NCI-H524 treated with DMSO at 0.1 percent for 48 hours (cell line): ENCODE measurements at places on chromosomes 4 and X.

DNA sequence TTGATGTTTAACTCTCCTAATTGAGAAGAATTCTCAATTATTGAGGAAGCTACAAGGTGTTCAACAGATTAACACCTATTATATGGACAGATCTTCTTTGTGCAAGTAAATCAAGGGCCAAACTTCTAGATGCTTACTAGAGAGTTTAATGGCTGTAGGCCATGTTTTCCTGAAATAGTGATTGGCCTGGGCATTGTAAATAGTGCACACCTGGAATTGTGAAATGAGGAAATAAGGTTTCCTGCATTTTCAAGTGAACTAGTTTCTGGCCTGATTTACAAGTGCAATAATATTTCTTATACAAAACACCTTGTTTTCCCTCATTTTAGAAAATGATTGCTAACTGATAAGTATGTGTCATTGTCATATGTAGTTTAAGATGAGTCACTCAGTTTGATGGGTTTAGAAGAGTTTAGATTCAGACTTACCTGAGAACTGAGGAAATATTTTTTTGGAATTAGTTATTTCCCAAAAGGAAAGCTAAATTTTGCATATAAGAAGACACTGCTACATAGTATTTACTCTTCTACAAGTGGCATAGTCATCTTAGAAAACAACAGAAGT is 21.2 kb downstream of the AFF1 start:
- DNase-seq, result no peak

GRCh38 chr4:159401791-159402380 is 299.0 kb downstream of the RAPGEF2 start:
- DNase-seq, result no peak

GRCh38 chr4:52260514-52261210 is 209.6 kb downstream of the SPATA18 start:
- DNase-seq, result no peak

DNA sequence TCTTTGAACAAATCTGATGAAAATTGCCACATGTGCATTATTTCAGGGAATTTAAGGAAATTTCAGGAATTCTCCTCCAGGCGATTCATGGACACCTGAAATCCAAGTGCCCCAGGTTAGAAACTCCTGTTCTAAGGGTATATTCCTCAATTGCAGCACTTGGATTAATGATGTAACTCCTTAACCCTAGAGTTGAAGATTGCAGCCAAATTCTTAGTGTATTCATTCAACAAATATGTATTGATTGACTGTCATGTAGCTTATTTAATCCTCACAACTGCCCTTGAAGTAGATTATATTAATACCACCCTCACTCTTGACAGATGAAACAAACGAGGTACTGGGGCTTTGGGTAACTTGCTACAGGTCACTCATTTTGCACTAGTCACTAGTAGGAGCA is 11.3 kb downstream of the CETN2 start:
- no peak for DNase-seq

GRCh38 chrX:43224496-43224895 is 431.6 kb upstream of the MAOA start:
- no peak for DNase-seq

GRCh38 chr4:175330236-175330635 is 412.1 kb downstream of the ADAM29 start:
- DNase-seq, result no peak

- DNase-seq, result no peak
Measured at GRCh38 chr4:7180938-7181337, 11.4 kb upstream of the SORCS2 start.

DNA sequence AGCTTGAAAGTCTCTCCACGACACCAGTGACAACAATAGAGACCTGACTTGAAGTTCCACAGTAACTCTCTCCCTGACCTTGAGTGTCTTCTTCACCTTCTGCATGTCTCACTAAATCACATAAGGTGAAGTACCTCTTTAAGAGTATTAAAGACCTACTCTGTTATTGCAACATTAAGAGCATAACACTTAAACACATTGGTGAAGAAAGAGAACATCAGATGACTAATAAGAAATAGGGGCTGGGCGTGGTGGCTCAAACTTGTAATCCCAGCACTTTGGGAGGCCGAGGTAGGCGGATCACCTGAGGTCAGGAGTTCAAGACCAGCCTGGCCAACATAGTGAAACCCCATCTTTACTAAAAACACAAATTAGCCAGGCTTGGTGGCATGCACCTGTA is 33.9 kb upstream of the MAPK10 start:
- DNase-seq, result peak; percentile 13

DNA sequence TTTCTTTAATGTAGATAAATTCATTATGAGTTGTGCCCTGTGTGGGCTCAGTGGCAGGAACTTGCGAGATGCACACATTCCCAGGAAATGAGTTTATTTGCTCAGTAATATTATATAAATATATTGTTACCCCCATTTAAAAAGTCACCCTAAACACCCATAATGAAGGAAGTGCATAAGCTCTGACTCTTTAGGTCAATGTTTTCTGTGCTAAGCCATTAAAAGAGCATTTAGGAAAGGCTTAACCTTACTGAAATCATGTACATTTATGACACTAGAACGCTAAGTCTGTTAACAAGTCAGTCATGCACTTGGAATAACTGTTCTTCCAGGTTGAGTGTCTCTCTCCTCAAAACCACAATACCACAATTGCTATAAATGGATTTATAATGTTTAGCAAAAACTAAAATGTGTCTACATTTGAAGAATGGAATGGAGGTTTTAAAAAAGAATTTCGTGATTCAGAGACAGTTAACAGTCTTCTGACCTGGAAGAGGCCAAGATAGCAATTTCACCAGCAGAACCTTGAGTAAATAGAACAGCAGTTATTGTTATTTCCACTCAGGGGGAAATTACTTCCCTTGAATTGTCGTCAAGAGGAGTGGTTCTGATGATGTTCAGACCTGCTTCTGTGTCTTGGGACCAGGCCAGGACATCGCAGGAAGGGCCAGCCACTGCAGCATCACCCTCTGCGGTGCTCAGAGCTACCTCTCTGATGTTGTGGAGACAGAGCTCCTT is 91.1 kb upstream of the VEGFC start:
- no peak for DNase-seq

- no peak for DNase-seq
Measured at GRCh38 chr4:14667624-14668151, 334.6 kb upstream of the CPEB2 start.

- no peak for DNase-seq
Measured at GRCh38 chr4:115489279-115489678, 375.9 kb upstream of the NDST4 start.

GRCh38 chr4:38192516-38192915 is 232.3 kb downstream of the PTTG2 start:
- DNase-seq, result no peak

DNA sequence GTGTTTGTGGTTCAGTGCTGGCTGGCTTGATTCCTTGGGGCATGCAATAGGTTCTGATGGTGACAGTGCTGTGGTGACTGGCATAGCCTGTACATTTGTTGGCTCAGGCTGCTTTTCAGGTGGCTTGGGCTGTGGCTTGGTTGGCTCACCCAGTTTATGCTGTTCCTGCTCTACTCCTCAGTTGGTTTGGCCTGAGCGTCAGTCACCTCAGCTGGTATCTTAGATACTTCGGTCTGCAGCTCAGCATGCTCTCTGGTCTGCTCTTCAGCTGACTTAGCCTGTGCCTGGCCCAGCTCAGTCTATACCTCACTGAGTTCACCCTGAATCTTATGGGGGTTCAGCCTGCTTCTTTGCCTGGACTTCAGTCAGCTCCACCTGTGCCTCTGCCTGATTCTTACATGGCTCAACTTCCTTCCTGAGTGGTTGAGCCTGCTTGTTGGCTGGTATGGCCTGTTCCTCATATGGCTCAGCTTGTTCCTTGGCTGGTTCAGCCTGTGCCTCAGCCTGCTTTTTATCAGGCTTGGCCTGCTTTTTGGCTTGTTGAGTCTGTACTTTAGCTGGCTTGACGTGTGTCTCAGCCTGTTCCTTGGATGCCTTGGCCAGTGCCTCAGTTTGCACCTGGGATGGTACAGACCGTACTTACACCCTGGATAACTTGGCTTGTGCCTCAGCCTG is 170.6 kb downstream of the MSN start:
- DNase-seq, result no peak

DNA sequence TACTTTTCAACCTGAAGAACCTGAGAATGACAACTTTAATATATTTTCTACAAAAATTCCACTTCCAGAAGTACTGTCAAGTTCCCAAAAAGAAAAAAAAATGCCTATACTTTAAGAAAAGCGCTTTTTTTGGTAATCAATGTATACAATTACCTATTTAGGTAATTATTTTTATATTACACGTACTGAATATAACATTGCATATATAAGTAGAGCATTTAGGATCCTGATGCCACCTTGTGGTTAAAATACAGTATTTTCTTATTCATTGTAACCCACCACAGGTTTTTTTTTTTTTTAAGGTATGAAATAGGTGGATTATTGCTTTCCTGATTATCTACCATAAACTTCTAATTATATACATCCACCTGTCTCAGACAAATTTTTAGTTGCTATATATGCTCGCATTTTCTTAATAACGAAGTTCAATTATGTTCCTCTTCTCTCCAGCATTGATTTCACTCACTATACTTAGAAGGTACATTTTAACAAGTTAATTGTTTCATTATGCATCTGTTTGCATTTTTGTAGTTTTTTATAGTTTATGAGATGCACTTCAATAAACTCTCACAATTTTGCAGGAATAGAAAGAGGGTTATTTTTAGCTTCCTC is 5.2 kb downstream of the MAP9 start:
- DNase-seq, result no peak

GRCh38 chrX:101460669-101461068 is 24.6 kb upstream of the ARMCX4 start:
- no peak for DNase-seq

- DNase-seq, result no peak
Measured at GRCh38 chr4:43410636-43411035, 518.1 kb downstream of the GRXCR1 start.

DNA sequence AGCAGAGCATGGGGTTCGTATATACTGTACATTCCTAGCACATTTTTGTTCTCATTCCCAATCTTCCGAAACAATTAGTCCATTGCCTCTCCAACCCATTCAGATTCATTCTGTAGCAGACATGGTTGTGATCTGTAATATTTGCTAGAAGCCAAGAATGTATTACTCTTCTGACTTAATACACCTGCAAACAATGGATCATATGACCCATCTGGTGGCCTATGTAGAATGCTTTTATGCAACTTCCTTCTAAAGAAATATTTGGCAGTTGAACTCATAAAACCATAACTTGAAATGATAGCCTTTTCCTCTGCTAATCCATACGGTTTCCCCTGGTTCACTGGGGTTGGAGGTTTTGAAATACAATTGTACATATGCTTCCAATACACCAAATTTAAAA is 32.8 kb upstream of the SGMS2 start:
- DNase-seq, result no peak

DNA sequence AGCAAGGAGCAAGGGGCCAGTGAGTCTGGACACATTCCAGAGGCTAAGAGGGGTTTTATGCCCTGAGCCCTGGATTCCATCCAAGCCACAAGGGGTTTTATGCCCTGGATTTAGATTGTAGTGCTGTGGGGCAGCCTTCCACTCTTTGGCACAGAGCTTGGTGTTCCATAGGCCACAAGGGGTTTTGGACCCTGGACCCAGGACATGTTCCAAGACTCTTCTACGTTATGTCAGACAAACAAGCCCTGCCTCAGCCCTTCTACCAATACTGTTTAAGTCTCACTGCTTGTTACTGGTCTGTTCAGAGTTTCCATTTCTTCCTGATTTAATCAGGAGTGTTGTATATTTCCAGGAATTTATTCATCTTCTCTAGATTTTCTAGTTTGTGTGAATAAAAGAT is 12.8 kb upstream of the SCARB2 start:
- no peak for DNase-seq

- no peak for DNase-seq
Measured at GRCh38 chrX:23557070-23557469, 110.2 kb upstream of the PRDX4 start.

GRCh38 chrX:50952406-50952805 is 41.9 kb downstream of the BMP15 start:
- DNase-seq, result no peak

- no peak for DNase-seq
Measured at GRCh38 chr4:37641886-37642849, 44.0 kb downstream of the RELL1 start.

DNA sequence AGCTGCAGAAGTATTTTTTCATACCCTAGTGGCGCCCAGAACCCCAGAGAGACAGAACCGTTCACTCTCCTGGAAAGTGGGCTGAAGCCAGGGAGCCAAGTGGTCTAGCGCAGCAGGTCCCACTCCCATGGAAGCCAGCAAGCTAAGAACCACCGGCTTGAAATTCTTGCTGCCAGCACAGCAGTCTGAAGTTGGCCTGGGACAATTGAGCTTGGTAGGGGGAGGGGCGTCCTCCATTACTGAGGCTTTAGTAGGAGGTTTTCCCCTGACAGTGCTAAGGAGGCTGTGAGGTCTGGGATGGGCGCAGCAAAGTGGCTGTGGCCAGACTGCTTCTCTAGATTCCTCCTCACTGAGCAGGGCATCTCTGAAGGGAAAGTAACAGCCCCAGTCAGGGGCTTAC is 84.5 kb upstream of the ATXN3L start:
- no peak for DNase-seq

DNA sequence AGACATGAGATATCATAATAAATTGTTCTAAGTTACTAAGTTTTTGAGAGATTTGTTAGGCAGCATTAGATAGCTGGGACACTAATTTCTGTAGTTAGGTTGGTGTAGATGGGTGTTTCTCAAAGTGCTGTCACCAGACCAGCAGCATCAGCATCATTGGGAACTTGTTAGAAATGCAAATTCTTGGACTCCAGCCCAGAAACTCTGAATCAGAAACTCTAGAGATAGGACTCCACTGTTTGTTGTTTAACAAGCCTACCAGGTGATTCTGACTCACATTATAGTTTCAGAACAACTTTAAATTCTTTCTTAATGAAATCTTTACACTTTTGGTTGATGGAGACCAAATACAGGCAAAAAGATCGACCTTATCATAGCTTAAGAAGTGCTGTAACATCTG is 173.7 kb downstream of the PABPC4L start:
- DNase-seq, result no peak

- no peak for DNase-seq
Measured at GRCh38 chr4:79604152-79604551, 196.1 kb upstream of the GK2 start.

- peak; percentile 78 for DNase-seq
Measured at GRCh38 chrX:47623540-47624027, 3.9 kb upstream of the SYN1 start.

- no peak for DNase-seq
Measured at GRCh38 chr4:88163336-88163735, 4.9 kb upstream of the ABCG2 start.

GRCh38 chr4:113436360-113436759 is 325.2 kb downstream of the CAMK2D start:
- no peak for DNase-seq

GRCh38 chr4:47218631-47219030 is 187.3 kb downstream of the GABRB1 start:
- DNase-seq, result no peak

- no peak for DNase-seq
Measured at GRCh38 chrX:15866147-15866546, 11.5 kb upstream of the AP1S2 start.
